ENCODE measurements at places on chromosomes 6 and 20.

DNA sequence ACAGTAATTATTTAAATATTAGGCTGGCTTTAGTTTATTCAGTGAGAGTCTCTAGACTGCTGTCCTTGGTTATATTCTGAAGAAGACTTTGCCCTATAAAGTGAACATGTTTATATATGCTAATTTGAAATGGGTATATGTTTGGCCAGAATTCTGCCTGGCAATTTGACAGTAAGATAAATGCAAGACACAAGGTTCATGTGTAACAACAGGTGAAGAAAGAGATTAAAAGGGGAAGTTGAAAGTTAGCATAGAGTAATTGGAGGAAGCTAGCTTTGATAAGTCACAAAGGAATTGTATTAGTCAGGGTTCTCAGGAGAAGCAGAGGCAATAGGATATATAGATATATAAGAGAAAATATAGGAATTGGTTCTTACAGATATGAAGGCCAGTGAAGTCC, 191.4 kb downstream of the CENPW start:
- no peak for DNase-seq

DNA sequence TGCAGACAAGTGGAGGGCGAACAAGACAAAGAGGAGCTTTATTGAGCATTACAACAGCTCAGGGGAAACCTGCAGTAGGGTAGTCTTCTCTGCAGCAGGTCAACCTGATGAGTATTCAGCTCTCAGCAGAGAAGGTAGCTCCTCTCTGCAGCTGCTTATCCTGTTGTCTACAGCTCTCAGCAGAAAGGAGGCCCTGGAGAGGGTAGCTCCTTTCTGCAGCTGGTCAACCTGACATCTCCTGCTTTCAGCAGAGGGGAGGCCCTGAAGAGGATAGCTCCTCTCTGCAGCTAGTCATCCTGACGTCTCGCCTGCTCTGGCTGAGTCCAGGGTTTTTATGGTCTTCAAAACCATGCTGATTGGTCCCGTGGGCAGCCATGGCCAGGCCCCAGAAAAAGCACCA, 113.6 kb downstream of the CD24 start:
- DNase-seq, result no peak

GRCh38 chr20:43666376-43667328, at the start of gene MYBL2:
TSS of gene MYBL2 (plus strand) at chr20:43667114. CDS start at chr20:43667284, 170 bp downstream.
- DNase-seq, result peak; percentile 92

DNA sequence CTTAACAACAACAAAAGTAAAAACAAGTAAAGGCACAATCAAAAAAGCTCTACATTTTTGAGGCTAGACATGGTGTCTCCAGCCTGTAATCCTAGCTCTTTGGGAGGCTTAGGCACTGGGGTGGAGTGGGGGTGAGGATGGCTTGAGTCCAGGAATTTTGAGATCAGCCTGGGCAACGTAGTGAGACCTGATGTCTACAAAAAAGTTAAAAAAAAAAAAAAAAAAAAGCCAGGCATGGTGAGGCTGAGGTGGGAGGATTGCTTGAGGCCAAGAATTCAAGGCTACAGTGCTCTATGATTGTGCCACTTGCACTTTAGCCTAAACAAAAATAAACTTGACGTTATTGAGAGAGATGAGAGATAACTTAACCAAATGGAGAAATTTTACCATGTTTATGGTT, 60.1 kb downstream of the QKI start:
- no peak for DNase-seq

- DNase-seq, result no peak
Observed at GRCh38 chr20:22986601-22987000, 48.5 kb upstream of the SSTR4 start.

- no peak for DNase-seq
Observed at GRCh38 chr20:54061101-54061881, 9.1 kb downstream of the BCAS1 start.

DNA sequence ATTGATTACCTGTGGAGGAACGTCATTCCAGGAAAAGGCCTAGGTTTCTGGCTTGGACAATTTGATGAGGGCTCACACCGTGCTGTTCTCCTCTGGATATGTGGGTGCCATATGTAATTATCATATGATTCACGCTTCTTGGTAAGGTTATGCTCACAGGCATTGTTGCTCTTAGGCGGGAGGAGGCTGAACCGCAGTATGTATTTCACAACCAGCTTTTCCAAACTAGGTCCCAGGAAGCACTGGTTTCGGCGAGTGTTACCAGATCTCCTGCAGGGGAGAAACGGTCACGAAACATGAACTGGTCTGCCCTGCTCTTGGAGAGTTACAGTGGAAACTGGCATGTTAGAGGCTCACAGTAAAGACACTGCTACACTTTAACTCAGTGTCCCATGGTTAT, 793 bp upstream of the FAM50B start:
- DNase-seq, result no peak

GRCh38 chr20:8344631-8345030, 212.6 kb downstream of the PLCB1 start:
- no peak for DNase-seq

GRCh38 chr6:107563694-107564588, 74.0 kb downstream of the SOBP start:
- no peak for DNase-seq

- no peak for DNase-seq
Observed at GRCh38 chr6:152301021-152301764, 336.0 kb downstream of the SYNE1 start.

DNA sequence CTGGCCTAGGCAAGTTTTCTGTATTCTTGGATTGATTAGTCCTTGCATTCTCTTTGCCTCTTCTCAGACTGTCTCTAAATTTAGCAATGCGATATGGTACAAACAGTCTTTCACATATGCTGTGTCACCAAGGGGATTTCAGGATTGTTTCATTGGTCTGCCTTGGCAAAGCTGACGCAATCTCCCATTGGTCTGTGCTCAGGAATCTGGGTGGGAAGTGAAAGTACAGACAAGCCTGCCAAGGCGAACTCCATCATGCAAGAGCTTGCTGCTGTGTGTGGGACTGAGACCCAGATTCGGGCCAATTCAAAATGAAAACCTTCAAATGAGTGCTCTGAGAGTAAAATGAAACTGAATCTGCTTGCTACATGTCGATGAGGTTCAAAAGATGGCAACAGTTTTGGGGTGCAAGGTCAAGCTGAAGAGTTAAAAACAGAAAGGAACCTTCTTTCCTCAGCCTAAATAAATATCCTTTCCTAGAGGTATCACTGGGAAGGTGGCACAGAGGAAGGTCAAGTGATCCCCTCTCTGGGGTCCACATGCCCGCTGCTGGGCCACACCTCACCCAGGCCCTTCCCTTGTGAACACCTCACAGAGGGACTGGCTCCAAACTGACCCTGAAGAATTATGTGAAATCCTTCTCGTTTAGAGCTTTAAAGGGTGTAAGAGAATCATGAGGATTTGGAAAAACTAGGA, 198.8 kb upstream of the PREP start:
- peak; percentile 55 for DNase-seq

GRCh38 chr6:163671355-163671754, 256.8 kb downstream of the QKI start:
- DNase-seq, result no peak

DNA sequence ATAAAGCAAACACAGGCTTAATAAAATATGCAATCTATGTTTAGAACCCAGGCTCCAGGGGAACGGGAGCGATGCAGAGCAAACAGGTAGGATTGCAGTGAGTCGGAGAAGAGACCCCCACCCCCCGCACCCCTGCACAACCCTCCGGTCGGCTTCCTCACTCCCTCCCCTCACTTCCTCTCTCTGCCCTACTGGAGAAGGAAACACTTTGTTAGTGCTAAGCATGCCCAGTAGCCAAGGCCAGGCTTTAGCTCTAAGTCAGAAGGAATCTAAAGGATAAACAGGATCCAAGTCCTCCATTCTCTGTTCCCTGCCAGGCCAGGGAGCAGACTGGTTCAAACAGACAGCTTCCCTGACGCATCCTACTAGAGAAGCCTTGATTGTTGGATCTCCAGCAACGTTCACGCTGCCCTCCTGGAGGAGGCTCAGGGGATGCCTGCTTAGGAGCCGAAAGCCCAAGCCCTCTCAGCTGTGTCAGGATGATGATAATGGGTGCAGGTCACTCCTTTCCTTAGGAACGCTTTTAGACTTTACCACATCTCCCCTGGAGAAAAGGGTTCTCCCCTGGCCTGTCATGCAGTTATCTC, 14.7 kb downstream of the FOXQ1 start:
- DNase-seq, result no peak

DNA sequence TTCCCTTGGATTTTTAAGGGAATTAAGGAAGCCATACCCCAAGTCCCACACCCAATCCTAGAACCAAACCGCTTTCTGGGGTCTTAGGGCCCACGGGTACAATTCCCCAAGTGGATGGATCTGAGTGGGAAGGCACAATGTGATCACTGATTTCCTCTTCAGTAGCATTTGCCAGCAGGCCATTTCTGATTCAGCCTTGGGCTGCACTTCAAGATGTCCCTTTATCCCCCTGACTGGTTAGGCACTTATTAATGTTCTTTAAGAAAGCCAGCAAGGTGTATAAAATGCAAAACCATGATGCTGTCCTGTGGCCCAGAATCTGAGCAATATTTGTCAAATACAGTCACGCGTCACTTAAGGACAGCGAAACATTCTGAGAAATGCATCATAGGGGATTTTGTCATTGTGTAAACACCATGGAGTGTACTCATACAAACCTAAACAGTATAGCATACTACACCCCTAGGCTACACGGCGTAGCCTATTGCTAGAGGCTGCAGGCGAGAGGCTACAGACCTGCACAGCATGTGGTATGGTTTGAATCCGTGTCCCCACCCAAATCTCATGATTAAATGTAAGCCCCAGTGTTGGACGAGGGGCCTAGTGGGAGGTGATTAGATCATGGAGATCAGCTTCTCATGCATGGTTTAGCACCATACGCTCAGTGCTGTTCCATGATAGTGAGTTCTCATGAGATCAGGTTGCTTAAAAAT, 234.2 kb downstream of the NRN1 start:
- no peak for DNase-seq

- no peak for DNase-seq
Observed at GRCh38 chr6:129641344-129641743, 68.6 kb downstream of the ARHGAP18 start.

- DNase-seq, result peak; percentile 67
Observed at GRCh38 chr20:23245553-23246181, 104.9 kb upstream of the NXT1 start.

DNA sequence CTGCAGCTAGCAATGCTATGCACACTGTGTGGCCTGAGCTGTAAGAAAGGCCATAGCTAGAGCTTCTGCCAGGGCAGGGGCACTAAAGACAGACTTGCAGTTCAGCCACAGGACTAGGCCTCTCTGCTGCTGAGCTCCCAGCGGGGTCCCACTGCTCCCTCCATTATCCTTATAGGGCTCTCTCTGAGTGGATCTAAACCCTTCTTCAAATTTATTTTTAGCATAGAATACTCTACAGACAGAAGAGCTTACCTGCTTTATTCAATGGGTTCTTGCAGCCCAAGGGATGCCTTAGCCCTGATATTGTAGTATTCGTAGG, 100.9 kb upstream of the MLN start:
- no peak for DNase-seq

DNA sequence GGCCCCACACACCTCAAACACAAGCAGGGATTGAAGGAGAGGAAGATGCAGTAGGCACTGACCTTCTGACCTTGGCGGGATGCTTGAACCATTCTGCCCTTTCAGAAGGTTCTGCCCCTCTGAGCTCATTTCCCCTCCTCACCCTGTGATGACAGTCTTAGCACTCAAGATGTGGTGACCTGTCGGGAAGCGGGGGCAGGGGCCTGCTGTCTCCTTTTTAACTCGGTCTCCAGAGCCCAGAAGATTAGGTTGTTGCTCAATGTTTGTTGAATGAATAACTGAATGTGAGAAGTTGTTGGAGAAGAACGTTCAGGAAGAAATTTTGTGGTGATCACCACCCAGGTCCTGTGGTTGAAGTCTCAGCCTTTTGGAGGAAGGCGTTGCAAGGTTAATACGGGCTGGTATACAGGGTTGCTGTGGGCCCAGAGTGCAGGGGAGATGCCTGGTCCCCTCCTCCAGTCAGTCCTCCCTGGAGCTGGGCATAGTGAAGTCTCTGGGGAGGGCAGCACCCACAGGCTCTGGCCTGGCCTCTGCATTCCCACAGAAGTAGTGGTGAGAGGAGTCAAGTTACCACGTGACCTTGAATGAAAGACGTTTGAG, 49.7 kb upstream of the FUCA2 start:
- DNase-seq, result no peak

DNA sequence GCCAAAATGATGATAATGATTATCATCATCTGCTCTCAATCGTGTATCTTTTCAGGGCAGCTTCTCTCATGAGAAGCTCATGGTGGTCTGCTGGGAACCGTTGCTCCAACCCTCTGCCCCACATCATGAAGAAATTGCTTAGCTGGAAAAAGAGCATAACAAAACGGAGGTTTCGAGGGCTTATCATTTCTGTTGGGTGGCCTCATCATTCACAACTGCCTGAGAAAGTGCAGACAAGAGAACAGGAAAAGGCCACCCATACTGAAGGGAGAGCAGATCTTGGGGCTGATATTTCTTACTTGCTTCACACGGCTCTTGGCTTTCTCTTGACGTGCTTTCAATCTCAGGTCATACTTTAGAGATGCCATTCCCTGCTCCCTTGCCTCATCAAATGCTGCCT, 471.6 kb downstream of the CD83 start:
- DNase-seq, result no peak

- no peak for DNase-seq
Observed at GRCh38 chr20:32329817-32330554, 28.1 kb upstream of the ASXL1 start.

DNA sequence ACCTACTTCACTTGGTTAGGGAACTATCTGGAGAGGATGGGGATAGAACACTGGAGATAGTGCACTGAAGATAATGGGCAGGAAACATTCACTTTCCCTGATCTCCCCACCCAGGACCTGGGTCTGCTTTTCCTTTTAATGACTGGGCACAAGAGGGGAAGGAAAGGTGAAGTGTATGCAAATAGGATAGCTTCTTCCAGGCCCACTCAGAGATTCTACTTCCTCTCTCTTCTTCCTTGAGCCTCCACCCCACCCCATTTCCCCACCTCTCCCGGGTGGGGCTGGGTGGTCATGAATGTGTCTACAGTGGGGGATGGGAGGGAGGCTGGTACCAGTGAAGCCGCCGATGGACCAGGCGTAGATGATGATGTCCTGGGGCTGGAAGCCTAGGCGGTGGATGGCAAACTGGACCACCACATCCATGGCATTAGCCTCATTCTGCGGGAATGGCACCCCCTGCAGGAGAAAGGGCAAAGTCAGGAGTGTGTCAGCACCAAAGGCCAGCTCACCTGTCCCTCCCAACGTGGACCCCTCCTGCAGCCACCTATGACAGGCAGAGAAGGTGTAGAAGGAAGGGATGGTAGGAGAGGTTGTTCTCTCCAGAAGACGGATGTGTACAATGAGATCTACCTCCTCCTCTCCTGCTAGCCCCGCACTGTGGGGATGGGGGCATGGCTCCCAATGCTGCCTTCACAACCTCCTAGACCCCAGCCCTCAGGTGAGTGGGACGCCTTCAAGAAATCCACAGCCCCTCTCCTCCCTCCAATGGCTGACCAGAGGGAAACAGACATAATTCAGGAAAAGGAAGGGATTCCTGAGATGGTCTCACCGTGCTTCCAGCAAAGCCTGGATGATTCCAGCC, 8.6 kb upstream of the LY6G5C start:
- DNase-seq, result no peak

- DNase-seq, result no peak
Observed at GRCh38 chr6:9659848-9660247, 755.0 kb downstream of the TFAP2A start.

Measured in GM13977 (cell line).